ENCODE measurements at places on chromosomes 3 and 15.
A peak's percentile ranks its signal among the peaks of the same experiment; 100 is the strongest.

- no peak for DNase-seq
These were observed 9.9 kb downstream of the MYD88 start for GRCh38 chr3:38148311-38148882.

GRCh38 chr3:149612456-149612855 lies 45.4 kb downstream of the WWTR1 start:
- DNase-seq = no peak

DNA sequence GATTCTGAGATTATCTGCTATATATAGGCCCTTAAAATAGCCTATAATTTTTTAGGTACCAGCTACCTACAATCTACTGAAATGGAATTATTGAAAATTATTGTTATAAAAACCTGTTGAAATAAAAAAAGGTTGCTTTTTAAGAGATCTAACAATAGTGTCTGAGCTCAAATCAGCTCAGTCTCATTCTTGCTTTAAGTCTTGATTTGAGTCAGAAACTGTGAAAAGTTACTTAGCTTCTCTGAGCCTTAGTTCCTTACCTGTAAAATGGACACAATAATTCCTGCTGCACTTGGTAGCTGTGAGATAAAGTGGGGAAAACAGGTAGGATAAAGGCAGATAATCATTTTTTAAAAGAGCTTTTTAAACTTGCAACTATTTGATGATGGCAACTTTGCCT lies 118.8 kb upstream of the UBE2E2 start:
- DNase-seq = no peak

- DNase-seq = no peak
These were observed 121.3 kb upstream of the SOX14 start for GRCh38 chr3:137642831-137643230.

- no peak for DNase-seq
These were observed 750.6 kb downstream of the AGBL1 start for GRCh38 chr15:86830304-86830703.

DNA sequence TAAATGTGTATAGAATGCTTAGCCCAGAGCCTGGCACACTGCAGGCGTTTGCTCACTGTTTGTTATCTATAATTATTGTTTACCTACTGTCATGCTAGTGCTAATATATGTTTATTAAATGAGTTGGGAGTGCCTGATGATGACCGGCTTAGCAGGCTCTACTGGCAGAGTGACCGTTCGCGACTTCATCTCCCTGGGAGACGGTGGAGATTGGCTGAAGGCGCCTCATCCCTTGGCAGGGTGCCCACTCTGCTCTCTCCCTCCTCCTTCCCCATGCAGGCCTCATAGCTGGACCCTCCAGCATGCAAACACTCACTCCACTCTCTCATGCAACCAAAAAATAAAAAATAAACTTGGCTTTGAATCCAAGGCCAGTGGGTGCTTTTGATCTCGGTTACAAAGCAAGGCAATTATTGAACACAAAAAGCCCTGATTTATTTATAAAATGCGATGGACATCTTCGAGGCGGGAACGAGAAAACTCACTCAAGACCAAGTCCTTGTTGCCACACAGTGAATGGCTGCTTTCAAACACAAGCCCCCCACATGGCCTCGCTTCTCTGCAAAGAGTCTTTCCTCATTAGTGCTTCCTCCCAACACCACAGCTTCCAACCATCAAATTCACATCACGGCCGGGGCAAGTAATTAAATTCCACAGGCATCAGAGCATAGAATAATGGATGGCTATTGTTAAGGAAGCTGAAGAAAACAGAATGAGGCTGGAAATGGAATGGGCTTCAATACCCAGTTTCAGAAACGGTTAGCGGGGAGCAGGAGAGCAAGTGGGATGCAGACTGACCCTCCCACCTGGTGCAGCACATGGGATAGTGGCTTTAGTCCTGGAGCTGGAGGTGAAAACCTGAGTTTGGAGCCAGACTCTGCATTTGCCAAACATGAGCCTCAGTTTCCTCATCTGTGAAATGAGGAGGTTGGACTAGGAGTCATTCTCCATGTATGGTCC lies 135.7 kb upstream of the RAD18 start:
- DNase-seq = peak; percentile 69

- DNase-seq = no peak
These were observed 6.9 kb upstream of the EIF3J start for GRCh38 chr15:44529864-44530604.

DNA sequence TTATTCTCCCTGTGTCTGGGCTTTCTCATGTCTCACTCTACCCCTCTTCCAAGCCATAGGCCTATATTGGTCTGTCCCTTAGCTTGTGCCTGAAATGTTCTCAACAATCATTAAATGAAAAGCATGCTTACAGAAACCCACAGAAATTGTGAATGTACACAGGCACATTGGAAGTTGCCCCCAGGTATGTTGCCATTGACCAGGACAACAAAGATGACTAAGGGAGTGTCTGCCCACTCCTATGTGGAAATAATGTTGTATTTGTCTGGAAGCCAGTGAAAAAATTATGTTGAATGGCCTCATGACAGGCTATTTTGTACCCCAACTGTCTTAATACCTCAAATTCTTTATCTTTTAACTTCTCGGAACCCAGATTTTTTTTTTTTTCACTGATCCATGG lies 102.0 kb downstream of the TPRG1 start:
- DNase-seq = no peak

DNA sequence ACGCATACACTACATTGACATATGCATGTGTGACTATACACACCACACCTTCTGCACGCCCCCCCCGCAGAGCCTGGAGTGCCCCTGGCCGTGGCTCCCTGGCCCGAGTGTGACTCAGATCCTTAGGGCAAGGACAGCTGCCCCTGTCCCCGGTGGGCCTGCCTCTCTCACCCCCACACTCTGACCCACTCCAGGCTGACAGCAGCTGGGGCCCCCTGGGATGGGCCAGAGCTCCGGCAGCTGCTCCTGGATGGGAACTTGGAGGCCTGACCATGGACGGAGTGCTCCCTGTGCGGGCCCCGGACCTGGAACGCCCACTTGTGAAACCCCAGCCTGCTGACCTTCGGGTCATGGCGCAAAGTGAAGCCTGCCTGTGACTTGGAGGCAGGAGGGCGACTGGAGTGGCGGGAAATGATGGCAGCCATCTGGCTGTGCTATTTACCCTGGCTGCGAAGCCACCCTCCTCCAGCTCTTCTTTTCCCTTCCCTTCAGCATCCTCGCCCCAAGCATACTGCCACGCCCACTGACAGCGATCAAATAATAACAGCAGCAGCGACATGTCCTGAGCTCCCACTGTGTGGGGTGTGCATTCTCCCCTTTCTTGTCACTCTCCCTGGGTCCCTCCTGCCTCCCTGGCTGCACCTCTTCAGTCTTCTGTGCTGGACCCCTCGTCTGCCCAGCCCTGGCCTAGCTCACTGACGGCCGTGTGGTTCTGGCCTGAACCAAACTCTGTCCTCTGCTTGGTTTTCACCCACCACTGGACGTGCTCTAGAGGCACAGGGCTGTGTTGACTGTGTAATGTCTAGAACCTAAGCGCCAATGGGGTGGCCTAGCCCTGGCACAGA lies 90.7 kb upstream of the MEF2A start:
- DNase-seq = no peak

GRCh38 chr3:169992156-169992555 lies 25.5 kb downstream of the SEC62 start:
- DNase-seq = no peak

- no peak for DNase-seq
These were observed 94.4 kb downstream of the SCN11A start for GRCh38 chr3:38957296-38957695.

- no peak for DNase-seq
These were observed 302.0 kb downstream of the CLSTN2 start for GRCh38 chr3:140236836-140237501.

DNA sequence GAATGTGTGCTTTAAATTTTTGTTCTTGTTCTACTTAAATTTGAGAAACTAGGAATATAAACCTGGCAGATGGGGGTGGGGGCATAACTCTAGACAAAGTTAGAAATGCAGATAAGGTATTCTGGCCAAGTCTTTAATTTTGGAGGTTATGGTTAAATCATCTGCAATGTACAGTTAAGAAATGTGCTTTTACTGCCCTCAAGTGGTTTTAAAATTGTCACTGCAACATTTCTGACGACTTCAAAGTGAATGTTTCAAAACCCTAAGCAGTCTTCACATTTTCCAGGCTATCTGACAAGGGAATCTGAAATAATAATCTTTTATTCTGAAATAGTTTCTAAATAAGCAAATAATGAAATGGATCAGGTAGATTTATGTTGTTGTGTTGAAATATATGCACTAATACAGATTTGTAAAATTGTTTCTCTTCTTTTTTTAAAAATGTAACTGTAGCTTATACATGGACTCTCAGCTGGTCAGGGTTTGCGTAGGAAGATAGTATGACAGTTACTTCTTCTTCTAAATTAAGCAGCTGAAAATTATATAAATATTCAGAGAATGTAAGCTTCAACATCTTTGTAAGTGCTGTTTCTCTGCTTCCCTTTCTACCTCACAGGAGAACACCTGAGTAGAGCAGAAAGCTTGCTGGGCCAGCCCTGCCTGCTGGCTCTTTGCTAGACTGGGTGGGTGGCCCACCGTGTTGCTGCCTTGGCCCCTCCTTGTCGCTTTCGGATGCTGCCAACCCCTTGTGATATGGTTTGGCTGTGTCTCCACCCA lies 45.0 kb downstream of the SUCNR1 start:
- peak; percentile 43 for DNase-seq

- DNase-seq = no peak
These were observed 15.7 kb downstream of the SCAANT1 start for GRCh38 chr3:63896332-63897030.

- no peak for DNase-seq
These were observed 153.5 kb downstream of the ATP10A start for GRCh38 chr15:25709437-25710159.

GRCh38 chr15:27763514-27763913 lies 335.6 kb downstream of the OCA2 start:
- DNase-seq = no peak

DNA sequence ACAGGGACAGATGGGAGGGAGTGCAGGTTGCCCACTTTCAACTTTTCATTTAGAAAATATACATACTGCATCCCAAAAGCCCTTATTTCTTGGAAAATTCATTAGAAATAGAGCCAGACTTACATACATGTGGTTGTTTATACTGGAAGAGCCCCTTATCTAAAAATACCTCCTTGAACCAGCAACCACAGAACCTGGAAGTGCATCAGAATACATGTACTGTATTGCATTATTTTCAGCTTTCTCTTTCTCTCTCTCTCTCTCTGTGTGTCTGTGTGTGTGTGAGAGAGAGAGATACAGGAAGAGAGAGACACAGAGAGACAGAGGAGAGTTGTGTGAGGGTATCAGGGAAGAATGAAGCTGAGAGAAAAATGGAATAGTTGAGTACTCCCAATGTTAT lies 29.5 kb upstream of the LSAMP start:
- no peak for DNase-seq

GRCh38 chr15:65828585-65828984 lies 36.5 kb upstream of the DENND4A start:
- no peak for DNase-seq

GRCh38 chr3:30940740-30941139 lies 46.3 kb upstream of the GADL1 start:
- no peak for DNase-seq

- DNase-seq = no peak
These were observed 119.1 kb downstream of the B3GALNT1 start for GRCh38 chr3:160986069-160986468.

DNA sequence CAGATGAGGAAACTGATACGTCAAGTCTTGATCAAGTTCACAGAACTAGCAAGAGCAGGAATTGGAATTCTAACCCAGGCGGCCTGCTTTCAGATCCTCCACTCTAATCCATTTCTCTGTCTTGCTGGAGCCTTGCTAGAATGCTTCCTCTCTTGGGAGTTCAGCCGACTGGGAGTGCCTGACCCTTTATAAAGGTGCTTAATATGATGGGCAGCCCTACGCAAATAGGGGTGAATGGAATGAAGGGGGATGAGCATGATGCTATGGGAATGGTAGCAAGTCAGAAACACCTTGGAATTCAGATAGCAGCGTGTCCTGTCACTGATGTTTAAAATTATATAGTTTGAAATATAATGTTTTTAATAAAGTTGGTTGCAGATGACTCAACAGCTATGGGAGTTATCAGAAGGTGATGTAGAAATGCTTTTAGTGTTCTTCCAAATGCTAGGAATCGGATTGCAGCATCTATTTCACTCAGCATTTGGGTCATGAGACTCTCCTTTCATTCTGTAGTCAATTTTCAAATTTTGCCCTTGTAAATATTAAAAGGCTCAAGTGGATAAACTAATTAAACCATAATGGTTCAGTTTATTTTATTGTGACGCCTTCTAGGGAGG lies 150.7 kb downstream of the FNDC3B start:
- no peak for DNase-seq

- no peak for DNase-seq
These were observed 6.7 kb upstream of the EIF1B start for GRCh38 chr3:40302784-40303183.

DNA sequence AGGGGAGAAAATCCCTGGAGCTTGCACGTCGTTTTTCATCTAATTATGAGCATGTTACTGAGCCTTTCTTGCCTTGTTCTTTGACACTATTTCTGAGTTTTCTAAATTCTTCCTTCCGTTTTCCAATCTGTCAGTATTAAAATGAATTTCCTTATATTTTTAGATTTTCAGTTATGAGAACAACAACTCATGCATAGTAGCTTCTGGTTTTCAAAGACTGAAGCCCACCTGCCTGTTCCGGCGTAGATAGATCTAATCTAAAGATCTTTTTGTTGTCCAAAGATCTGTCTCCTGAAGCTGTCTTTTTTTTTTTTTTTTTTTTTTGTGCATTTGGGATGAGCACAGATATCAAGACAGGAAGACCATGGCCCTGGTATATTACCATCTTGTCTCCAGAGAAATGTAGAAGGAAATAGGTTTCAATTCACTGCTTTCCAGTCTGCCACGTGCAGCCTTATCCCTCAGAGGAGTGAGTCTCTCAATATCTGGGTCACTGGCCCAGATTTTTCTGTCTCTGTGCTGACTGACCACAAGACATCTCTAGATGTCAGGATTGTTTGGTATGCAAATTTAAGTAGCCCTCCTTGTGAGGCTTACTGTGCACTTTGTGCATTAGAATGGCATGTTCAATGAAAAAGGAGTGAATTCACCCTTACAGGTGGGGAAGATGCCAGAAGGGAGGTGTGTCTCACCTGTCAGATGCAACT lies 222.3 kb upstream of the TMC3 start:
- DNase-seq = no peak

DNA sequence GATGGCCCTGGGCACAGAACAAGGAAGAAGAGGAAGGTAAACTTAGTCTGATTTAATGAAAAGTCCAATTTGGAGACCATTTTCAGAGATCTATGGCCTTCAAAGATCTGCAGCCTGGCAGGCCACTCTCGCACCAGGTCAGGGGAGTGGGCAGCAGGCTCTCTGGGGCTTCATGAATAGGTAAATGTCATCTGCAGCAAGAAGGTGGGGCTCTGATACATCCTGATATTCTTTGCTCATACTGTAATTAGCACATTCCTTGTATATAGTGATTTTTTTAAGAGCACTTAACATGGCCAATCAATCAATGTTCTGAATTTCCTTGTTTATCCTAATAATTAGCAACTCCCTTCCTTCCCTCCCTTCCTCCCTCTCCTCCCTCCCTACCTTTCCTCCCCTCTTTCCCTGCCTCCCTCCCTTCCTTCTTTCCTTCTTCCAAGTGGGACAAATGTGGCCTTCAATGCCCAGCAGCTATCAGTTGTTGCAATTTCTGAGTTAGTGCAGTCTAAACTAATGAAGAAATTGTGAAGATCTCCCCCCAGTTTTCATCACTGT lies 86.0 kb upstream of the LIMD1 start:
- DNase-seq = no peak

- no peak for DNase-seq
These were observed 369.5 kb downstream of the FEZF2 start for GRCh38 chr3:62003835-62004234.

GRCh38 chr3:129082026-129082425 lies 21.4 kb downstream of the GP9 start:
- DNase-seq = no peak
